ELR (cell line): ENCODE measurements at places on chromosomes 2 and 18.

- no peak for DNase-seq
Observed at GRCh38 chr2:203914546-203915182, 21.9 kb upstream of the ICOS start.

DNA sequence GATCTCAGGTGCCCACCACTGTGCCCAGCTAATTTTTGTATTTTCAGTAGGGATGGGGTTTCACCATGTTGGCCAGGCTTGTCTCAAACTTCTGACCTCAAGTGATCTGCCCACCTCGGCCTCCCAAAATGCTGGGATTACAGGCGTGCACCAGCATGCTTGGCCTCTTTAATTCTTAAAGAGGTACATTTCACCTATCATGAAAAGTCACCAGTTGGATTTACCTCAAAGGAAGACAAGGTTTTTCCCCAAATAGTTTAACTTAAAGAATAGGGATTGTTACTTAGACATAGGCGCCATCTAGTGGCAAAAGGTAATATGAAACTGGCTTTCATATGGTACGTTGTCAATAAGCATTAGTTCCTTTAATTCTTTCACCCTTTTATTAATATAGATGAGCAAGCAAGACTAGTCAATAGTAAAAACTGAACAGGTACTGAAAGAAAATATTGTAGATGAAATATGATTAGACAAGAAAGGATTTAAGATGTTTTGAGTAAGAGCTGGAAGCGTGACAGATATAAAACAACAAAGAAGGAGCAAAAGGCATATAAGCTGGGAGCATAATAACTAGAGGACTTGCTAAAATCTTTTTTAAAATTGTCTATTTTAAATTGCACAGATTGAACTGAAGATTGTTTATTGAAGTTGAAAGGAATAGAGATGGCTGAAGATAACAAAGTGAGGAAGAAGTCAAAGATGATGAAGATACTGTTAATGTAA is 35.0 kb upstream of the PSMD14 start:
- DNase-seq: peak; percentile 79

GRCh38 chr18:37553633-37554398 is 11.8 kb downstream of the CELF4 start:
- no peak for DNase-seq

DNA sequence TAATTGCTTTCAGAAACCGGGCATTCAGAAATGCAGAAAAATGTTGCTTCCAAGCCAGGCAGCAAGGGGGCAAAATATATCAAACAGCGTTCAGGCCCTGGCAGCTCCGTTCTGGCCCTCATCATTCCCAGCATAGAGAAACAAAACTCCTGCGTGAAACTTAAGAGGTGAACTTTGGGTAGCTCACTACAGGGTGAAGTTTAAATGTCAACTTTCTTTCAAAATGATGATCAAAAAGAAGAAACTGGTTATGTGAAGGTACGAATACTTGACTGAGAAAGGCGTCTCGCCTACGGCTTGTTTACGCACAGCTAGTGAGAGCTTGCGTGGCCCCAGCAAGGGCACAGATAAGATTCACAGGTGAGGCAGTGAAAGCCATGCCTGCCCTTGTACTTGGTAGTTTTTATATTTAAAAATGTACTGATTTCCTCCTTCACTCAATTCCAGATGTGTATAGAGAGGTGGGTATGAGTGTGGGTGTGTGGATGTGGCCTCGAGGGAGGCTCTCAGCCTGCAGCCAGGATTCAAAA is 127.5 kb downstream of the NFATC1 start:
- no peak for DNase-seq

DNA sequence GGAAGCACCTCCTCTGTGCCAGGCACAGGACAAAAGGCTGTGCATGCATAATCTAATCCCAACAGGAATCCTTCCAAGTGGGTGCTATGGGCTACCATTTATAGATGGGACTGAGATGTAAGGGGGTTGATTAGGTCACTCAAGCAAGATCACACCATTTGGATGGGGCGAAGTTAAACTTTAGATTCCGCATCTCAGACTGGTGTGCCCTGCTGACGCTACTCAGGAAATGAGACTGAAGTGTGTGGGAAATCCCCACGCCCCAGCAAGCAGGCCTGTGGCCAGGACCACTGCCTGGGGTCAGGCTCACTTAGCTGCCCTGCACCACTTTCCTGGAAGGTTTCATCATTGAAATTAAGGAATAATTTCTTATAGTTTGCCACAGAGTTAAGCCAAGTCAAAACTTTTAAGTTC is 70.5 kb upstream of the PPP1CB start:
- peak; percentile 81 for DNase-seq

DNA sequence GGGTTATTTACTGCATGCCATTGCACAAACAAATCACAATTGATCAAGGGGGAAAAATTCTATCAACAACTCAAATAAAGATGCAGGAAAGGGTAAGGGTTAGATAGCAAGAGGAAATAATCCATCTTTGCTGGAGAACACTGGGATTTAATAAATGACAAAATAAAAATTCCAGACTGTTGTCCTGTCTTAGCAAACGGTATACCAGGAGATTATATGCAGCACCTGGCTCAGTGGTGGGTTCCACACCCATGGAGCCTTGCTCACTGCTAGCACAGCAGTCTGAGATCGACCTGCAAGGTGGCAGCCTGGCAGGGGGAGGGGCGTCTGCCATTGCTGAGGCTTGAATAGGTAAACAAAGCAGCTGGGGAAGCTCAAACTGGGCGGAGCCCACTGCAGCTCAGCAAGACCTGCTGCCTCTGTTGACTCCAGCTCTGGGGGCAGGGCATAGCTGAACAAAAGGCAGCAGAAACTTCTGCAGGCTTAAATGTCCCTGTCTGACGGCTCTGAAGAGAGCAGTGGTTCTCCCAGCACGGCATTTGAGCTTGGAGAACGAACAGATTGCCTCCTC is 296.5 kb upstream of the THSD7B start:
- no peak for DNase-seq

DNA sequence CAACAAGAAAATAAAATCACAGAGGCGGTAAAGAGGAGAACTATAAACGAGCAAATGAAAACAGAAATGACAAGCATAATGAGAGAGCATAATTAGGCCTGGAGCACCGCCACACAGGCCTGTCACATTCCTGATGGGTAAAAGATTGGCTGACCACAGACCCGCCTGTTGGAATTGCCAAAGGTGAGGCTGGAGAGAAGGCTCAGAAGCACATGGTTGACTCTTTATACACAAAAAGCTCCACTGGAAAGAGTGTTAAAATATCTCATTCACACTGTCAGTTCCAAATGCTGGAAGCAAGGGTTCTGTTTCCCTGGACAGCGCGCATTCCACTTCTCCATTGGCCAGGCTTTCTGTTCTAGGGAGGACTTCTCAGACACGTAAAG is 5.9 kb upstream of the LGALSL start:
- no peak for DNase-seq

DNA sequence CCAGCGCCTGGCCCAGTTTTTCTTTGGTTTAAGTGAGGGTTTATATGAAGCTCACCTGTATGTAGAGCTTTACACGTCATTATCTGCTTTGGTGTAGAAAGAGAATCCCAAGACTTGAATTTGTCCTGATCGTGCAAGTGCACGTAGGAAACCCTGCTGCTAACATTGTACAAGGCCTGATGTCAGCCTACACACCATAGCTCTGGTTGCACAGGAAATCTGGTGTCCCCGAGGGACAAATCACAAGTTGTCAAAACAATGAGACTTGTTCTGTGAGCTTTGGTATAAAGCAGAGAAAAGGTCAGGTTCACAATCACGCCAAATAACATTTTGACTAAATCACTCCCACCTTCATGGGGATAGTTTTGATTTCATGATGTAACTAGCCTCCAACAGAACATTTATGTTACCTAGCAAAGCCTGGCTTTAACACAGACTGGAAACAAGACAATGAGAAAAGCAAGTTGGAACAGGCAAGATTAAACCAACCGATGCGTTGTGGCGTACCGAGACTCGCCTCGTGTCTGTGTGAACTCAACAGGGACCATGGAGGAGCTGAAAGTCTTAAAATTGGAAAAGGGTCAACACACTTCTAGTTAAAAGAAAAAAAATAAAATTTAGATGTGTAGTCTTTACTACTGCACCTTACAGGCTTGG is 41.4 kb downstream of the ZAP70 start:
- no peak for DNase-seq

DNA sequence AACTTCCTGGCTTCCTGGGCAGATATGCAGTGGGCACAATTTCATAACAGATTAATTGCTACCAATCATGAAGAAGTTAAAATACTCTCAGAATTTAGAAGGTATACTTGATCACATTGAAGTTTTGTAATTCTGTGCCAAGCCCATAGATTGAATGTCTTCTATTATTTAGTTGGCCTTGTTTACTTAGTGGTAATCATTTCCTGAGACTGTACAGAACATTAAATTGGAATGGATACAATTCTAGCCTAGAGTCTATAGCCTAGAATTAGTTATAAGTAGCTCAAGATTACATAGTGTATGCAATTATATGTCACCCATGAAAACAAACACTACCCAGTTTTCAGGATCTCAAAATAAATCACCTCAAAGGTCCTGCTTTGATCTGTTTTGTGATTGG is 615.8 kb downstream of the XIRP2 start:
- no peak for DNase-seq

GRCh38 chr2:233821196-233821595 is 33.1 kb downstream of the HJURP start:
- no peak for DNase-seq

- peak; percentile 98 for DNase-seq
Observed at GRCh38 chr18:70044632-70045031, 97.0 kb upstream of the CD226 start.

DNA sequence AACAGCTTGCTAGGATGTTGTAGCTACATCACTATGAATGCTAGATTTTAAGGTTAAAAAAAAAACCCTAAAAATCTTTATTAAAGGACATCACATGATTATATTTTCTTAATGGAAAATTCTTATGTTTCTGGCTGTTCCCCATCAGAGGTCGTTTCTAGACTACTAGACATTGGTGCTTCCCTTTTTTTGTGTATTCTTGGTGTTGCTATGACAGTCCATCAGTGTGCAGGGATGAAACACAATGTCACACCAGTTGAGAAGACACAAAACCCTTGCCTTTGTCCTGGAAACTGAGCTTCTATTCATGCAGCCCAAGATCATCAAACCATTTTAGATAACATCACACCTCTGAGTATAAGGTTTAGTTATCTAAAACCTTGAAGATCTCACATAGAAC is 19.9 kb upstream of the TMEM131 start:
- no peak for DNase-seq

GRCh38 chr2:42328148-42328833 is 32.7 kb downstream of the COX7A2L start:
- DNase-seq: peak; percentile 57

DNA sequence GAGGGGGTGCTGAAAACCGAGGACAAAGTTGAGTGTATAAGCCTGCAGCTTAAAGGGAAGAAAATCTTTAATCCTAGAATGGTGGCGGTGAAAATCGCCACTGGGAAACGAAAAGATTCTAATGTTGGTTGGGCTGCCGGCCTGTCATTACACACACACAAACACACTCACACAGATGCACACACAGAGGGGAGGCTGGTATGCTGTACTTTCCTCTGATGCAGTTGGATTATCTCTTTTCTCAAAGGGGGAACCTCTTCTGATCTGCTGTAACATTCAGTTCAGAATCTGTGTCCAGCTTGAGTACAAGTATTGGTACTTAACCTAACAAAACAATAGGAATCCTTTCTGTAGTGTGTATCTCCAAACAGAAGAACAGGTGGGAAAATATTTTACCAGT is 39.0 kb downstream of the ANXA4 start:
- no peak for DNase-seq

- DNase-seq: no peak
Observed at GRCh38 chr2:227480528-227480927, 8.6 kb downstream of the AGFG1 start.

GRCh38 chr2:219798430-219798829 is 171.0 kb downstream of the SLC4A3 start:
- no peak for DNase-seq

DNA sequence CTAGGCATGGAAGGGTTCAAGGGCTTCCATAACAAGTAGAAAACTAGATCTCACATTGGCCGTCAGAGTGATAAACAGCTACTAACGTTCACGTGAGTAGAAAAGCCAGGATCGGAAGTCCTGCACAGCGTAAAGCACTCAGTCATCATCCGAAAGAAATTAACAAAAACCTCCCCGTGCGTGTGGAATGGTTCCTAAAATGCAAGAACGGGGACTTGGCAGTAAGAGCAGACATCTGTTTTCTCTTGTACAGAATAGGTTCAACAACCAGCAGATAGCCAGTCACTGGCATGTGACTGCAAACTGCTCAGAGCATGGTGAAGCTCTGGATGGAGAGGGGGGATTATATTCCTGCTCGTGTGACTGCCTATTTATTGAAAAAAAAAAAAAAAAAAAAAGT is 106.9 kb upstream of the ITGB6 start:
- DNase-seq: peak; percentile 75

GRCh38 chr18:33184958-33185357 is 255.6 kb downstream of the CCDC178 start:
- DNase-seq: no peak

GRCh38 chr2:215401896-215402379 is 33.9 kb downstream of the FN1 start:
- peak; percentile 87 for DNase-seq

GRCh38 chr2:210399440-210400041 is 77.0 kb downstream of the LANCL1 start:
- peak; percentile 38 for DNase-seq

GRCh38 chr2:33412920-33413319 is 63.5 kb upstream of the RASGRP3 start:
- DNase-seq: peak; percentile 68

DNA sequence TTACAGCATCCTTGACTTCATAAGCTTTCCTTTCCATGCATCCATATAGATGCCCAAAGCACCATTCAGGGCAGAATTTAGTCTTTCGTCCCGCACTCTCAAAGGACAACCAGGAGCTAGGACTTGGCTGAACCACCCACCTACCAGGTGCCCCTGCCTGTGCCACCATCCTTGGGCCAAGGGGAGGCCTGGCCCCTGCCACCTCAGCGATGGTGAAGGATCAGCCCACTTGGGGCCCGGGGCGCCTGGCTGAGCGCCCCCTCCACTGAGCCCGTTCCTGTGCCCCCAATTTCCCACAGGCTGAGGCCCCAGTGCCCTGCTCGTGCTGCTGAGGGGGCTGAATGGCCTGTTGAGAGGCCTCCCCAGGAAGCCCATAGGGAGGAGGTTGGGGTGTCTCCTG is 33.3 kb upstream of the ALPP start:
- DNase-seq: no peak

- no peak for DNase-seq
Observed at GRCh38 chr2:95051626-95052025, 26.1 kb downstream of the MAL start.

- no peak for DNase-seq
Observed at GRCh38 chr2:205270689-205271088, 411.6 kb upstream of the NRP2 start.

DNA sequence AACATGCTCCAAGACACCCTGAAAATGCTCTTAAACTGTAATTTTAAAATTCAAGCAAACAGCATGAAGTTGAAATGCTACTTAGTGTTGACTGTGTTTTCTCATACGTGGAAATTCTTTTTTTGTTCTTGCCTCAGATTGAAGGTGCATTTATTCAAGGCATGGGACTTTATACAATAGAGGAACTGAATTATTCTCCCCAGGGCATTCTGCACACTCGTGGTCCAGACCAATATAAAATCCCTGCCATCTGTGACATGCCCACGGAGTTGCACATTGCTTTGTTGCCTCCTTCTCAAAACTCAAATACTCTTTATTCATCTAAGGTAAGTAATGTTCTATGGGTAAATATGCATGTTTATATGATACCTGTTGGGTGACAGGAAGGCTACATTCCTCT is 82.7 kb downstream of the AOX1 start:
- DNase-seq: no peak
